ENCODE measurements at places on chromosomes 4 and X.

DNA sequence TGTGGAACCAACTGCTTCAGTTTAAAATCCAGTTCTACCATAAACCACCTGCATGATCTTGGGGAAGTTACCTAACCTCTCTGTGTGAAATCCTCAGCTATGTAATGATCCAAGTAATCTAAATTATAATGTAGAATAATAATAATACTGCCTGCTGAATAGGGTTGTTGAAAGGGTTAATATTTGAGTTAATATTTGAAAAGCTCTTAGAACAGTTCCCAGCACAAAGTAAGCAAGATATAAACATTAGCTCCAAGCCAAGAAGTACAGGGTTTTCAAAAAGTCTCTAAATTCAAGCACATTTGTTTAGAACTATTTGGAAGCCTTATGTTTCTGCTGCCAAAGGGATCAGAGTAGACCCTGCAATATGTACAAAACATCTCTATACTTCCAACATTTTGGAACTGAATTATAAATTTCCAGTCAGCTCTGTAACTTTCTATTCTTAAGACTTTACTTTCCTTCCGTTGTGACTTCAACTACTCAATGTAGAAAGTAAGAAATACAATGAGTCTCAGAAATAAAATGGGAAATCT lies 76.7 kb upstream of the FAM9C start:
- no peak for DNase-seq
- peaks cover 39% of the 10 kb centered on the region for H3K4me1 ChIP-seq
- no peak overlapping the region for H3K4me3 ChIP-seq
- peak overlapping the region; percentile 65 for H3K27ac ChIP-seq

- no peaks in the 10 kb centered on the region for H3K36me3 ChIP-seq
- no peak for DNase-seq
- H3K4me1 ChIP-seq: no peaks in the 10 kb centered on the region
- H3K27ac ChIP-seq: no peak overlapping the region
- no peak overlapping the region for H3K4me3 ChIP-seq
These were observed 352.3 kb downstream of the GRXCR1 start for GRCh38 chr4:43244688-43245382.

- no peak for DNase-seq
- H3K27ac ChIP-seq: no peak overlapping the region
- no peaks in the 10 kb centered on the region for H3K4me1 ChIP-seq
- no peak overlapping the region for H3K4me3 ChIP-seq
- H3K27me3 ChIP-seq: no peaks in the 10 kb centered on the region
These were observed 39.7 kb downstream of the SMIM20 start for GRCh38 chr4:25953740-25954139.

- no peaks in the 10 kb centered on the region for H3K36me3 ChIP-seq
- no peak overlapping the region for H3K27ac ChIP-seq
- no peak for DNase-seq
- H3K27me3 ChIP-seq: no peaks in the 10 kb centered on the region
- H3K4me1 ChIP-seq: peaks cover 8% of the 10 kb centered on the region
These were observed 122.5 kb downstream of the SPATA18 start for GRCh38 chr4:52173470-52174045.

DNA sequence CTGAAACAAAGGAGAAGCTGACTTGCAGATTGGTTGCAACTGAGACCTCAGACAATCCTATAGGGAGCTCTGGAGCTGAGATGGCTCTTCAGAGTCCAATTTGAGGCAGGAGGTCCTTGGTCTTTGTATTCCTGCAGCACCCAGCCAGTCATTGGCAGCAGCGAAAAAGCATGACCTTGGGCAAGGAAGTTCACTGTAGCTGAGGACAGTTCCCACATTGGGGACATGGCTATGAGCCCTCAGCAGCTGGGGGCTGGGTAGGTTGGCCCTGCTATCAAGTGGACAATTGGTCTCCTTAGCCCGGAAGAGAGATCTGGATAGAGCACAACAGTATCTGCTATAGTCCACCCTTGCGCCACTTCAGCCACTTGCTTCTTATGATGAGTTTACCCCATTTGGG lies 56.9 kb upstream of the ATP6AP2 start:
- H3K27me3 ChIP-seq: no peaks in the 10 kb centered on the region
- no peak for DNase-seq
- H3K4me3 ChIP-seq: no peak overlapping the region
- no peaks in the 10 kb centered on the region for H3K4me1 ChIP-seq

- no peak overlapping the region for H3K4me3 ChIP-seq
- H3K27ac ChIP-seq: no peak overlapping the region
- H3K4me1 ChIP-seq: no peaks in the 10 kb centered on the region
- H3K27me3 ChIP-seq: no peaks in the 10 kb centered on the region
- no peak for DNase-seq
- no peaks in the 10 kb centered on the region for H3K36me3 ChIP-seq
These were observed 72.9 kb downstream of the CLDN34 start for GRCh38 chrX:10039821-10040793.

DNA sequence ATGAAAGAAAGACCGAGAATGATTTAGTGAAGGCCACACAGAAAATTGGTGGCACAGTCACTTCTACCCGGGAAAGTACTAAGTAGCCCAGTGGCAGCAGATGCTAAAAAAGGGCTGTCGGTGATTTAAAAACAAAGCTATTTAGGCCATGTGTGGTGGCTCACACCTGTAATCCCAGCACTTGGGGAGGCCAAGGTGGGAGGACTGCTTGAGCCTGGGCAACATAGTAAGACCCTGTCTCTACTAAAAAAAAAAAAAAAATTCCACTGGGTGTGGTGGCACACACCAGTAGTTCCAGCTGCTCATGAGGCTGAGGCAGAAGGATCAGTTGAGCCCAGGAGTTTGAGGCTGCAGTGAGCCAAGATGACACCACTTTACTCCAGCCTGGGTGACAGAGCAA lies 144.2 kb downstream of the CBR4 start:
- no peak overlapping the region for H3K4me3 ChIP-seq
- H3K4me1 ChIP-seq: no peaks in the 10 kb centered on the region
- no peak overlapping the region for H3K27ac ChIP-seq
- H3K36me3 ChIP-seq: no peaks in the 10 kb centered on the region
- H3K27me3 ChIP-seq: no peaks in the 10 kb centered on the region

- H3K4me1 ChIP-seq: no peaks in the 10 kb centered on the region
- H3K36me3 ChIP-seq: no peaks in the 10 kb centered on the region
- H3K4me3 ChIP-seq: no peak overlapping the region
These were observed 254.0 kb downstream of the SNCA start for GRCh38 chr4:89582756-89583505.

- H3K27ac ChIP-seq: no peak overlapping the region
- no peaks in the 10 kb centered on the region for H3K27me3 ChIP-seq
- no peak overlapping the region for H3K4me3 ChIP-seq
- H3K36me3 ChIP-seq: no peaks in the 10 kb centered on the region
- no peaks in the 10 kb centered on the region for H3K4me1 ChIP-seq
These were observed 124.0 kb upstream of the CLNK start for GRCh38 chr4:10808591-10808990.

All from upper lobe of right lung (tissue), 1 donor.